ENCODE measurements at places on chromosomes 2 and 18. TPM values are rescaled to one million over a fixed set of nuclear protein-coding genes. Genes with fewer than 3 reads are reported as not detected.

DNA sequence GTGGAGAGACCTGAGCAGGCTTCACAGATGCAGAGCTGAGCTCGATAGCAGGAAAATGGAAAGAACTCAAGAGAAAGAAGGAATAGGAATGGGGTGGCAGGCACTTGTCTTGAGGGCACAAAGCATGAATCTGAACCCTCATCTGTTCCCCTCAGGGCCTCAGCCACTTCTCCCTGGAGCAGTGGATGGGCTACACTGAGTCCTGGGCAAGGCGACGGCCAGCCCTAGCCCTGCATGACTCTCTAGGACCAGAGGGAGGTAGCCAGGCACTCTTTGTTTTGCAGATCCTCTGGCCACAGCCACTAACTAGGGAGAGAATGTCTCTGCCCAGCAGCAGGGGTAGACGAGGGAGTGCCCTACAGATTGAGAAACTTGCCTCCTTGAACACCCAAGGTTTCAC is 3.4 kb upstream of the TEX51 start:
- DNase-seq, result no peak

The REG1B gene
- polyA plus RNA-seq, result not detected

DNA sequence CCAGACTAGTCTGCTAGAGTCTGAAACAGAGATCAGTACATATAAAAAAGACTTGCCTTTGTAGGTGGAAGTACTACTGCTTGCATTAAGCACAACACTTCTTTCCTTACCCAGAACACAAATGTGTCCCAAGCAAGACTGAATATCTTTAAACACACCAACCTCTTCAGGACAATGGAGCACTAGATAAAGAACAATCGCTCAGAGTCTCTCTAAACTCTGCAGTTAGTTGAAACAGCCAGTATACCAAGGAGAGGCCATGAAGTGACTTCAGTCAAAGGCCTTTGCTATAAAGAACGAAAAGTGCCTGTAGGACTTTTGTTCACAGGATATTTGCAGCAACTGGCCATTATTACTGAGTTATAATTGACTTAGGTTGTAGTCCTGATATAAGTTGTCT is 9.9 kb upstream of the B4GALT6 start:
- no peak for DNase-seq

- no peak for DNase-seq
Measured at GRCh38 chr2:182144776-182145165, 159.1 kb downstream of the PPP1R1C start.

DNA sequence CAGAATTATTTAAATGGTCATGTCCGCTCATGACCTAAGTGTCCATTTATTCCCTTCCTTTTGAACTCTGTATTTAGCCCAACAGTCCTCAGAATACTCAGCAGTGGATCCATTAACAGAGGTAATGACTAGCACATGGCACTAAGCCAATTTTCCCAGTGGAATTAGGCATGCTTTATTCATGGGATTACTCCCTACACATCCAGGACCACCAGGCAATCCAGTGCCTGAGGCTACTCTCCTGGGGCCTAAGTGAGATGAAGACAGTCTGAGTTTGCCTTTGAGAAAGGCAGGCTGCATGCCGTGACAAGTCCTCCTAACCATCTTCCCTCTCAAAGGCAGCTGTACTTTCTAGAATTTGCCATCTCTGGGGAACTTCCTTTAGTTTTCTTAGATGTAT is 128.6 kb downstream of the SPOPL start:
- no peak for DNase-seq

GRCh38 chr2:132517386-132517785 is 100.8 kb downstream of the GPR39 start:
- DNase-seq, result no peak

- no peak for DNase-seq
Measured at GRCh38 chr2:231800493-231801091, 14.3 kb downstream of the COPS7B start.

The PRSS56 gene
- polyA plus RNA-seq, result not detected

The CUL3 gene
- 99.7 TPM for polyA plus RNA-seq

DNA sequence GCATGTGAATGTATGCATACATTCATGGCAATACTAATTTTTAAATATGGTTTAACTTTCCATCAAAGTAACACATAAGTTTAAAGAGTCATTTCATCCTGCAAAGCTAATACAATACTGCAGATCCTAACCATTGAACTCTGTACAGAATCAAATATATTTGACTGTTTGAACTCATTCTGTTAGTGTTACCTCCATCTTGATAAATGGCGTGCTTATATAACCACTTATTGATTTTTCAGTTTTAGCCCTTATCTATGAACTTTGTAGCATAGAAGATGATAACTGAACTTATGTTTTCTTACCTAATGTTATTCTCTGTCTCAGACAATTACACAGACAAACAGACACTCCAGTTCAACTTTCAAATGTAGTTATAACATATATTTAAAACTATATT is 731.0 kb upstream of the LRATD1 start:
- DNase-seq, result no peak

DNA sequence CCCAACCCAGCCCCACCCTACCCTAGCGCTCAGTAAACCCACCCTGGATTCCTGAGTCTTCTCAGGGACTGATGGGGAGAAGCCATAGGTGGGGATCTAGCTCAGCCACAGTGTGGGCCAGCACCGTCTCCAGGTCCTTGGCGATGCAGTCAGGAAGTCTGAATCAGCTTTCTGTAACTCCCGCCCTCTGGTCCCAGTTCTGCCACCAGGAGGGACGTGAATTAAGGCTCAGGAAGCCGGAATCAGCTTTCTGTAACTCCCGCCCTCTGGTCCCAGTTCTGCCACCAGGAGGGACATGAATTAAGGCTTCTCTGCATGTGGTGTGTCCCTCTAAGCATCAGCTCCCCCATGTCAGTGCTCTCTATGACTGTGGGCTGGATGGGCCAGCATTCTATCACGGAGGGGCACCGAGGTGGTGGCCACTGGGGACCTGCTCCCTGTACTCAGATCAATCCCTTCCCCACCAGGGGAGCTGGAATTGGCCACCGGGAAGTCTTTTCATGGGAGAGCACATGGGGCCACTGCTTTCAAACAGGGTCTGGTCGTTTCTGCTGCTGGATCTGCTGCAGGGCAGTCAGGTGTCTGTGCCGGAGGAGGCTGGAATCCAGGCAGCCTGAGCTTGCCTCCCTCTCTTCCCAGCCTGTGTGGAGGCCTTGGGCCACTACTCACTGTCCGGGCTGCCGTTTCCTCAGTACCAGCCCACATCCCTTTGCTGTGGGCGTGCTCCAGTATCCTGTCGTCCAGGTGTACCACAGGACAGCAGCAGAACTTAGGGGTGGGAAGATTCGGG is 24.7 kb downstream of the ASB18 start:
- no peak for DNase-seq

DNA sequence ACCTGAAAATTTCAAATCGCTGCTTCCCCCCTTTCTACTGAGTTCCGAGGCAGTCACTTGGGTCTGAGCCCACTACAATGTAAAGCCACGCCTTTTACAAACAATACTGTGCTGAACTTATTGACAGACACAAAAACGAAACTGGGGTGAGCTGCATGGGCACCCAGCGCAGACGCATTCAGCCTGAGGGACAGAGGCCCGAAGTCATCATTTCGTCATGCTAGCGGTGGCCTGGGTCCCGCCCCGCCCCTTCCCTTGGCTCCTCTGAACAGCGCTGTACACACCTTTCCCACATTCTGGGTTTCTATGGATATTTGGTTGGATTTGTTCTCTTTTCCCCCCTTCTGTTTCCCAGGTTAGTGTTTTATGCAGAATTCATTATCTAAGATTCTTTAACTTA is 71.7 kb downstream of the EIPR1 start:
- DNase-seq, result no peak

Measured in right lung (tissue), 10 donors.